ENCODE measurements at places on chromosomes 4 and X.

DNA sequence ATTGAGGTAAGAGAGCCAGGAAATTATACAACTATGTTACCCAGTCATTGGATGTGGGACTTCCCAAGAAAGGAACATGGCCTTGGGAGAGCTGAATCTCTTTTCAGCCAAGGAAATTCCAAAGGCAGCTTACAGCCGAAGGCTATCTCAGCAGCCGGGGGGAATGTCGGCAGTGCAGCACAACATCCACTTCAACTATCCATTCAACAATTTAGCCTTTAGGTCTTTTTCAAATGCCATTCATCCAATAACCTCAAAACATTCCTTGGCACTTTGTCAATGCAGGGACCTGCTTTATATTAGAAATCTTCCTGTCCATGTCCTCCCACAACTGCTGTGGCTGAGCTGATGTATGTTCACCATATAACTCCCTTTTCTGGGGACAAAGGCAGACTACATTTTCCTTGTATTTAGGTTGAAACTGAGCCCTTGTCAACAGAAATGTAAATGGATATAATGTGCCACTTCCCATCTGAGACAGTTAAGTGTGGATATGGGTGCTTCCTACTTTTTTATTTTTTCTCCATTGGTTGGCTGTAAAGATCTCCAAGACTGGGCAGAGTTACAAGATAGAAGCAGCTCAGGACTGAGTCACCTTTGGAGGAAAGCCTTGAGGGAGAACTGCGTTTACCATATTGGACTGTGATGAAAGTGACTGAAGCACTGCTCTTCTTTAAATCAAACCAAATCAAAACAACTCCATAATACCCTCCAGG, 94.8 kb downstream of the GPRIN3 start:
- DNase-seq = no peak

- no peak for DNase-seq
These were observed 133.6 kb downstream of the CBLL2 start for GRCh38 chrX:22406201-22406737.

GRCh38 chrX:121000589-121000988, 15.0 kb upstream of the CT47A1 start:
- no peak for DNase-seq

GRCh38 chr4:73843369-73843768, 6.9 kb downstream of the CXCL6 start:
- no peak for DNase-seq

- no peak for DNase-seq
These were observed 57.6 kb upstream of the PPP2R3B start for GRCh38 chrX:444305-444704.

DNA sequence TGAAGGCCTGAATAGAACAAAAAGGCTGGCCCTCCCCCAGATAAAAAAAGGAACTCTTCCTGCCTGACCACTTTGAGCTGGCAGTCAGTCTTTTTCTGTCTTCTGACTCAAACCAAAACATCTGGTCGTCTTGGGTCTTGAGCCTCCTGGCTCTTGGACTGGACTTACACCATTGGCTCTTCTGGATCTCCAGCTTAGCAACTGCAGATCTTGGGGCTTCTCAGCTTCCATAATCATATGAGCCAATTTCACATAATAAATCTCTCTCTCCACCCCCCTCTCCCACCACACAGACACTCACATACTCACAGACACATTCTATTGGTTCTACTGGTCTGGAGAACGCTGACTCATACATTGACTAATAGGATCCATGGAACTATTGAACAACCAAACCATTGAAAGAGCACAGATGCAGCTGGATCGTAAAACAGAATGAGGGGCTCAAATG, 15.6 kb upstream of the CWH43 start:
- no peak for DNase-seq

DNA sequence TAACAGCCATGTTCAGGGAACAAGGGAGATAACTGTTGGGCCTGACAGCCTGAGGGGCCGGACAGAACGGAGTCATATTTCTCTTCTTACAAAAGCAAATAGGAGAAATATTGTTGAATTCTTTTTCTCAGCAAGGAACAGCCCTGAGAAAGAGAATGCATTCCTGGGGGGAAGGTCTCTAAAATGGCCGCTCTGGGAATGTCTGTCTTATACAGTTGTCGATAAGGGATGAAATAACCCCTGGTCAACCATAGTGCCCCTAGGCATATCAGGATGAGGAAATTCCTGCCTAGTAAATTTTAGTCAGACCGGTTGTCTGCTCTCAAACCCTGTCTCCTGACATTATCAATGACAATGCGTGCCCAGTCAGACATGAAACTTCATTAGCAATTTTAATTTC, 1925.5 kb downstream of the PCDH7 start:
- DNase-seq = no peak

DNA sequence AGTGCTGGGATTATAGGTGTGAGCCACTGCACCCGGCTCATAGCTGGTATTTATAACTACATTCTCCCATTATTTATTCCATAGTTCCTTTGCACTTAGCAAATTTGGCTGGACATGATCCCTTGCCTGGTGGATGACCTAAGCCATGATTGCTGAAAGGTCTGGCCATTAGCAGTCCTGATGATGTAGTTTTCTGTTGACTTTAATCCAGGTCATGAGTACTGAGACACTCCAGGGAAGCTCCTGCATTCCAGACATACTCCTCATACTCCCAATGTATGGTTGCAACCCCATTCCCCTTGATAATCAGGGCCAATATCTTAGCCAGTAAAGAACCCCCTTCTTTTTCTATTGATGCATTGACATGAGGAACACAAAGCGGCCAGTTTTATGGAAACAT, 24.4 kb upstream of the MGST2 start:
- DNase-seq = no peak

GRCh38 chr4:88119943-88120342, 38.5 kb downstream of the ABCG2 start:
- DNase-seq = no peak

DNA sequence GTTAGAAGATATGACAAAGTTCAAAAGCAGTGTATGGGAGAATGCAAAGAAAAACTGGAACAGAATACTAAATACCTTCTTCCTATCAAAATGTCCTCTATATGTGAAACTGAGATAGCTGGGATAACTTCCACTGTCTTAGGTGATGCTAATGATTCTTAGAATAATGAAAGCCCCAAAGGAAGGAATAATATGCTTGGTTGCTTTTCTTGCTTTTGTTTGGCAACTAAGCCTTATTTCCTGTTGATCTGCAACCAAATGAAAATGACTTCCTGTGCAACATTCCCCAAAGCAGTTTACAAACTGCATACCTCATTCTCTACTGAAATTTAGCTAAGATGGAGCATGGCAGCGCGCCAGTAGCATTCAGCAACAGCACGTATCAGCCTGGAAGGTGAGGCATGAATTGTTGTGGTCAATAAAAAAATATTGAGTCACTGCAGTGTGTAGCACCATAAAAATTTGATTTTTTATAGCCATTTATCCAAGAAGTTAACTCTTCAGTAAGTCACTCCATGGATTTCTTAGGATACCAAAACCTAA, 18.7 kb downstream of the NDNF start:
- DNase-seq = no peak

DNA sequence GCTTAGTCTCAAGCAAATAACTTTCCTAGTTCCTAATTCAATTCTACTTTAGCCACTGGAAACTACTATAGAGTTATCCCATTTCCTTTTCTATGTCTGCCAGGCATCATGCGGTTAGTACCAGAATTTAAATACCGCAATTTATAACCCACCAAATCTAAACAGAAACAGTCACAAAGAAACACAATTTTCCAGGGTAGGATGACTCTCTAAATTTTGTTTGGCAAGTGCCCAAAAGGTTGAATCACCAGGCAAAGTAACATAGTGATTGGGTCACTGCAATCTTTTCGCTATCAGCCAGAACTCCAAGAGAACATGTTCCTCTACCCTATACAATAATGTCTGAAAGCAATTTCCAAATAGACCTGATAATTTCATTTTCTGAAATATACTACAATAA, 240.2 kb upstream of the GRIA3 start:
- no peak for DNase-seq

DNA sequence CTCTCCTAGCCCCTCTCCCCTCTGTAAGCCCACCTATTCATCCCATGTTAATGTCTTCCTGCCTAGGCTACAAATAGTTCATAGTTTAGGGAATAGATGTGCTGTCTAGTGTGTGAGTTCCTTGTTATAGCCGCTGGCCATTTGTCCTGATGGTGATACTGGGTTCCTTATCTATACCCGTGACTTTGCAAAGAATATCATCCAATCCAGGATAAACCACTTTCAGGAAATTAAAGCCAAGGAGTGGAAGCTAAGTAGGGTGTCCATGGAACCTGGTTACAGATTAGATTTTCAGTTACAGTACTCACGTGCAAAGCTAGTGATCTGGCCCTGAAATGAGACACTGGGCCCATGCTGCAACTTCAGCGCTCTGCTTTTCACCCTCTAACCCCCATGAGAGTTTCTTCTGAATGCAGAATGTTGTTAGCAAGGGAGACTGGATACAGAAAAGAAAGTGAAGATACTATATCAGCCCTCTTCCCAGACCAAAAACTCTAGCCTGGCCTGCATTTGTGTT, 111.4 kb downstream of the TMEM164 start:
- no peak for DNase-seq

DNA sequence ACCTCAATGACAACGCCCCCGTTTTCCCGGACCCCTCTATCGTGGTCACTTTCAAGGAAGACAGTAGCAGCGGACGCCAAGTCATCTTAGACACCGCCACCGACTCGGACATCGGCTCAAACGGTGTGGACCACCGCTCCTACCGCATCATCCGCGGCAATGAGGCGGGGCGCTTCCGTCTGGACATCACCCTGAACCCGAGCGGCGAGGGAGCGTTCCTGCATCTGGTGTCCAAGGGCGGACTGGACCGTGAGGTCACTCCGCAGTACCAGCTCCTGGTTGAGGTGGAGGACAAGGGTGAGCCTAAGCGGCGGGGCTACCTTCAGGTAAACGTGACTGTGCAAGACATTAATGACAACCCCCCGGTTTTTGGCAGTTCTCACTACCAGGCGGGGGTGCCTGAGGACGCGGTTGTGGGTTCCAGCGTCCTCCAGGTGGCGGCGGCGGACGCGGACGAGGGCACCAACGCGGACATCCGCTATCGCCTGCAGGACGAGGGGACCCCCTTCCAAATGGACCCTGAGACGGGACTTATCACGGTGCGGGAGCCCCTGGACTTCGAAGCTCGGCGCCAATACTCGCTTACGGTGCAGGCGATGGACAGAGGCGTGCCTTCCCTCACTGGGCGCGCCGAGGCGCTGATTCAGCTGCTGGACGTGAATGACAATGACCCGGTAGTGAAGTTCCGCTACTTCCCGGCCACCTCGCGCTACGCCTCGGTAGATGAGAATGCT, 2.2 kb downstream of the FAT4 start:
- no peak for DNase-seq

- no peak for DNase-seq
These were observed 116.6 kb downstream of the SHOX start for GRCh38 chrX:747176-747575.

DNA sequence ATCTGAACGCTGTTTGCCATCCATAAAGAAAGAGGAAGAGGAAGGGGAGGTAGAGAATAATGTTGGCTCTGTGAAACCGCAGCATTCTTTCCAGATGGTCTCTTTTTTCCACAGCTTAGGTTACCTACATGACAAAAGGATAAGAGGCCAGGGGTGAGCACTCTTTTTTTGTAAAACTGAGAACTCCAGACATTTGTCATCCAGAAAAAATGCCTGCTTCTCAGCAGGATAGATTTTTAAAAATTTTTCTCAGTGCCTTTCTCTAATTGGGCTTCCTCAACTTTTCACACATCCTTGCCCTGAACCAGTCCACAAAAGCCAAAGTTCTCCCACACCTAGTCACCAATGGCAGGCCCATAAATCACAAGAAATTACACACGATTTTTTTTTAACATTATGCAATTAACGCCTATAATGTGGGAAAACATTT, 158.1 kb upstream of the TENM3 start:
- DNase-seq = no peak

Data from stimulated activated CD4-positive, alpha-beta T cell treated with anti-CD3 and anti-CD28 coated beads, TNF-alpha, amount 100 ng/mL, for 1 hour (primary cell).